ENCODE measurements at places on chromosomes 5 and 9.
A peak's percentile ranks its signal among the peaks of the same experiment; 100 is the strongest.

DNA sequence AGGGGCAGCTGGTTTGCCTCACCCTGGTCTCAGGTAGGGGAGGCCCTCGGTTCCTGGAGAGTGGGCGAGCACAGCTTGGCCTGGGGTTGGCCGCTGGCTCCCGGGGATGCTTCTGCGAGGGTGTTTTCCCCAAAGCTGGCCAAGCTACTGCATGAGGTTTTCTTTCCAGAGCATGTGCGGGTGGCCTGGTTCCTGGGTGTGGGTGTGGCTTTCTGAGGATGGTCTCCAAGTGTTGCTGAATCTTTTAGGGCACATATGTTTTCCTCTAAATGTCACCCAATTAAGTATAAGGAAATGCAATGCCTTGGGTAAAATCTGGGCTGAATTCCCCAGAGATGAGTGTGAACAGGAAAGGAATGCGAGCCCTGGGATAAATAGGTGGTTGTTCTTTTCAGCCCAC, 115.8 kb upstream of the ICE1 start:
- no peak for DNase-seq

GRCh38 chr5:24535646-24536045, 109.1 kb downstream of the CDH10 start:
- no peak for DNase-seq

- no peak for DNase-seq
These were observed 5.2 kb upstream of the RPL26L1 start for GRCh38 chr5:172953776-172954675.

GRCh38 chr9:133930682-133931485, 61.2 kb downstream of the VAV2 start:
- no peak for DNase-seq

DNA sequence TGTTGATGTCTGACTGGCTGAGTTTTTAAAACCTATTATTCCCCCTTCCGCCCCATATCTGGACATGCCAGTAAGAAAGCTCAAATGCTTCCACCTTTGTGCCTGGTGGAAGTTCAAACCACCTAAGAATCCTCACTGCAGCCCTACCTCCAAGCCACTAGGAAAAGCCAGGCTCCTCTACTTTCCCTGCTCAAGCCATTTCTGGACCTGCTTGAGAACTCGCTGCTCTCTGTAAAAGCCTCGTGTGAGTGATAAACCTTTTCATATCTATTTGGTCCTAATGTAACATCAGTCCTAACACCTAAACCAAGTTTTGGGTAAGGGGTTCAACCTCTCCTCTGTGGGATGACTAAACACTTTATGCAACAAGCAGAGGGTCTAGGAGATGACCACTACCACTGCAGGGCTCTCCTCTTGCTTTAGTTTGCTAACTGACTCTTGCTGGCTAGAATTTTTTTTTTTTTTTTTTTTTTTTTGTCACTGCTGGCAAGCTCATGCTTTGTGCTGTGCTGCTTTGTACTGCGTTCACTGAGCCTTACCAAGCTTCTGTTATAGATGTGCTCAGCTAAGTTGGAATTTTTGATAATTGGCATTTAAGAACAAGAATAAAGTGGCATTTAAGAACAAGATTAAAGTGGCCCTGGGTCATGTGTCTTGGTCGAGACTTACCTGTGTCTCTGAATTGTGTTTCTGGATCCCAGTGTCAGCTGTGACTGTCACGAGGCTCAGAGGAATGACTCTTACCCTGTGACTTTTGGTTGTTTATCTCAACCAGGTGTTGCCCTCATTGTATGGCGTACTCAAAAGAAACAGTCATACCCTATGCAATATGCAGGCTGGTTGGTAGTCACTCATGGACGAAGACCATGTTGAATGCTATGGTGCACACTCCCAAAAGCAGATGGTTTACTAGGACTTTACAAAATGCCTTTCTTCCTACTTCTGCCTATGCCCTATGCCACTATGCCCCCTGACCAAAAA, 19.5 kb downstream of the TRIM32 start:
- DNase-seq: no peak

- peak; percentile 78 for DNase-seq
These were observed 5.2 kb downstream of the FGF1 start for GRCh38 chr5:142680605-142681259.

GRCh38 chr5:102866237-102866600, 111.1 kb downstream of the PAM start:
- DNase-seq: no peak

DNA sequence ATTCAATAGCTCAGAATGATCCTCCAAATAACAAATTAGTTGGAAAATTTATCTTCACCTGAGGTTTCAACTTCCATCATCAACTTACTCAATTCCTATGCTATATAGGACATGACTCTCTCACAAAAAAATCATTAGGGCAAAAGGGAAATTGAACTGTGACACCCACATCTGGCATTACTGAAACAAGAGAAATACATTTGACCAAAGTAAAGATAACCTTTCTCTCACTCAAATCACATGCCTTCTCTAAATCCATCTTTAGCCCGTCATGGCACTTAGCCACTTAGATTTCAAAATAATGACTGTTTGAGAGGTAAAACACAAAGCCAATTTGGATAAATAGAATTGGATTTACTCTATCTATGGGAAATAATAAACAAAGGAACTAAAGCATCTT, 126.4 kb downstream of the ADAMTS6 start:
- no peak for DNase-seq

- DNase-seq: no peak
These were observed 168.4 kb downstream of the CCDC192 start for GRCh38 chr5:127871503-127872153.

DNA sequence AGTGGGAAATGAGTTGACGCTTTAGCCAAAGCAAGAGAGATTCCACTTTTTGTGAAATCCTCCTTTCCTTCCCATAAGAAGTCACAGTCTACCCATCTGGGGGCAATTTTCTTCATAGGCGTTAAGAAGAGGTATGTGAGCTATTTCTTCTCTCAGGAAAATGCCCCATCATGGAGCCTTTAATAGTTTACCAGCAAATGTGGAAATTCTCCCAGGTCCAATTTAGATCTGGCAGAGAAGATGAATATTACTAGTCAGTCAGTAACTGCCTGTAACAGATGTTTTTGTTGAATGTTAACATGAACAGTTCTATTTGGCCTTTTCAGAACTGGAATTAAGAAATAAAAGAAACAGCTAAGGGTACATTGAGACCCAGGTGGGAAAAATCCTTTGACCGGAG, 156.4 kb upstream of the RFX3 start:
- no peak for DNase-seq

GRCh38 chr5:178297751-178298150, 65.1 kb upstream of the PHYKPL start:
- DNase-seq: no peak

GRCh38 chr9:80218328-80218727, 646.6 kb downstream of the TLE4 start:
- no peak for DNase-seq

DNA sequence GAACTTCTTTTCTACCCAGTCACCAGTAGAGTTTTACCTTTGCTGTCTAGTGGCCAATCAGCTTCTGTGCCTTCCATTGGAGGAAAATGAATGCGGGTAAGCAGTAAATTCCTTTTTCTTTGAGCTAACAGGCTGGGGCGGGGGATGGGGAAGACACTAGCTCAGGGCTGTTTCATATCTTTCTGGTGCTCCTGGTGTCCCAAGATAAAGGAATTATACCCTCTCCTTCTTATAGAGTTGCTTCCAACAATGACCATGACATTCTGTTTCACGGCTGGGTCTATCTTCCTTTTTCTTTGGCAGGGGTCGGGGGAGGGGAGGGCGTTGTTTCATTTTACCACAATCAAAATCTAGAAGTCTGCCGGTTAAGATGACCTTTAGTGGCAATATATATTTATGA, 51.2 kb upstream of the RPS23 start:
- no peak for DNase-seq

GRCh38 chr5:110092955-110093785, 403.4 kb downstream of the MAN2A1 start:
- no peak for DNase-seq

DNA sequence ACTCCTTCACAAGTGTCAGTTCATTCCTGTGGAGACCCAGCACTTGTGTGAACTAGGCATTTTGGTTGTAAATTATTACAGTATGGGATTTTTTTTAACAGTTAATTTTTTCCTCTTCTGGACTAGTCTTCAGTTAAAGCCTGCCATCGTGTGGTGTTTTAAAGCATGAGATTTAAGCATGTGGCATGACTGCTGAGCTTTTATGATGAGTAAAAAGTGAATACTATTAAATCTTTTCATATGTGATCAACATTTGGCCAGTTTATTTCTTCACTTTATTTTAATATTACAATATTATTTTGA, 25.0 kb downstream of the LMNB1 start:
- DNase-seq: peak; percentile 41

GRCh38 chr9:131869348-131869747, 129.5 kb upstream of the RAPGEF1 start:
- no peak for DNase-seq

- DNase-seq: no peak
These were observed 212.0 kb downstream of the SREK1 start for GRCh38 chr5:66356011-66356565.

GRCh38 chr9:7111413-7111812, 353.6 kb downstream of the KDM4C start:
- no peak for DNase-seq

DNA sequence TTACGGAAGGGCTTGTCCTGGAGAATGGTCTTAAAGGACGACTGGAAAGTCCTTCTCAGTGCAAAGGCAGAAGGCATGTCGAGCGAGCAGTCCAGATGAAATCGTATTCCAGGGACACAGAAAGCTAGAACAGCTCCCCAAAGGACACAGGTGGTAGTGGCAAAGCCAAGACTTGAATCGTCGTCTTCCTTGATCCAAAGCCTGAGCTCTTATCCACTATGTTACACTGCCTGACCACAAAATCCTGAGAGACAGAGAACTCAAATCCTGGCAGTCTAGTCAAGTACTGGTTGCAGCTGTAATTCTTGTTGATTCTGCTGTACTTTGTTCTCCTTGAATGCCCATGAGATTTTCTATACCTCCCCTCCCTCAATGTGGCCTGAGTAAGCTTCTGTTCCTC, 198.7 kb downstream of the TARS1 start:
- no peak for DNase-seq

DNA sequence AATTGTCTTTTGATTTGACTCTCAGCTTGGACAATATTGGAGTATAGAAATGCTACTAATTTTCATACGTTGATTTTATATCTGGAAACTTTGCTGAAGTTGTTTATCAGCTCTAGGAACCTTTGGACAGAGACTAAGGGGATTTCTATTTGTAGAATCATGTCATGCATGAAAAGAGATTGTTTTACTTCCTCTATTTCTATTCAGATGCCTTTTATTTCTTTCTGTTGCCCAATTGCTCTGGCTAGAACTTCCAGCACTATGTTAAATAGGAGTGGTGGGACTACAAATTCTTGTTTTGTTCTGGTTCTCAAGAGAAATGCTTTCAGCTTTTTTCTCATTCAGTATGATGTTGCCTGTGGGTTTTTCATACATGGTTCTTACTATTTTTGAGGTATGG, 112.8 kb upstream of the CDH12 start:
- no peak for DNase-seq
